ENCODE measurements at places on chromosomes 6 and 20. TPM values are rescaled to one million over a fixed set of nuclear protein-coding genes. Genes with fewer than 3 reads are reported as not detected.

DNA sequence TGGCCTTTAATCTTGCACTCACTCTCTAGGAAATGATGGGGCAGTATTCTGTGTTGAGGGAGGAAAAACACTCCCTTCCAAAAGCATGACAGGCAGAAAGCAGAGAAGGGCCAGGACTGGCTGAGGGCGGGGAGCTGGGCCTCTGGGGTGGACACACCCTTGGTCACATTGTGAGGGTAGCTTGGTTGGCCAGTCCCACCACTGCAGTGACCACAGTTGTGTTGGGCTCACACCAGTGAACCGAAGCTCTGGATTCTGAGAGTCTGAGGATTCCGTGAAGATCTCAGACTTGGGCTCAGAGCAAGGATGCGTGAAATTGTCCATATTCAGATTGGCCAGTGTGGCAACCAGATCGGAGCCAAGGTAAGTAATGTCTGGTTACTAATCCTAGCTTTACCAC is at the start of gene TUBB1:
Gene TUBB1, plus strand, starts transcription at position 213 of the 400 bp plus-strand sequence. Its CDS starts 94 bp downstream, at position 307.
- DNase-seq, result no peak
- no peak within 1 kb of the TSS for H3K27ac ChIP-seq

DNA sequence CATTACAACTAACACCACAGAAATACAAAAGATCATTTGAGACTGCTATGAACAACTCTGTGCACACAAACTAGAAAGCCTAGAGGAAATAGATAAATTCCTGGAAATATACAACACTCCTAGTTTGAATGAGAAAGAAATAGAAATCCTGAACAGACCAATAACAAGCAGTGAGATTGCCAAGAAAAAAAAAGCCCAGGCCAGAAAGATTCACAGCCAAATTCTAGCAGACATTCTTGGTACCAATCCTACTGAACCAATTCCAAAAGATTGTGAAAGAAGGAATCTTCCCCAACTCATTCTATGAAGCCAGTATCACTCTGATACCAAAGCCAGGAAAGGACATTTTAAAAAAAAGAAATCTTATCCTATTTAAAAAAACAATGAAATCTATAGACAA is 7.0 kb upstream of the CDK19 start:
- DNase-seq, result no peak
- H3K27ac ChIP-seq, result no peak overlapping the region
- H3K36me3 ChIP-seq, result no peaks in the 10 kb centered on the region

GRCh38 chr6:157978021-157978783 is 3.5 kb upstream of the SYNJ2 start:
- no peaks in the 10 kb centered on the region for H3K27me3 ChIP-seq
- no peaks in the 10 kb centered on the region for H3K36me3 ChIP-seq
- no peak for DNase-seq
- H3K4me1 ChIP-seq, result peaks cover 29% of the 10 kb centered on the region
- no peak overlapping the region for H3K27ac ChIP-seq

- DNase-seq, result no peak
- H3K27me3 ChIP-seq, result no peaks in the 10 kb centered on the region
- no peak overlapping the region for H3K4me3 ChIP-seq
- no peaks in the 10 kb centered on the region for H3K36me3 ChIP-seq
Observed at GRCh38 chr6:134378426-134378825, 60.5 kb upstream of the SGK1 start.

DNA sequence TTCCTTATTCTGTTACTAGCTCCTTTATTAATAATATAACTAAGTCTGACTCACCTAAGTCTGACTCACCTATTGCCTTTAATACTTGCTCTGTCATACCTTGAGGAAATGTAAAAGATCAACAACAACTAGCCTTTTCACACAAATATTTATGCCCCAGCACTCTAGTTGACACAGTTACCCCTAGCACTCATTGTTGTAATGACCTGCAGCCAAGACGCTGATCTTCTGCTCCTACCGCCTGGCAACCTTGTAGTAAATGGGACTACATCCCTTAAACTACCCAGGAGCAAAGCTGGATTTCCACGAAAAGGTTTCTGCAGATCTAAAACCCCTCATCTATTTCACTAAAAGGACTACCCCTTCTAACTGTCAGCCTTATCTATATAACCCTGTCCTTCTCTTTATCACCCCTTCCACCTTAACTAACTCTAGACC is 90.0 kb downstream of the PLG start:
- no peak for DNase-seq
- H3K36me3 ChIP-seq, result no peaks in the 10 kb centered on the region
- H3K4me3 ChIP-seq, result no peak overlapping the region
- no peak overlapping the region for H3K27ac ChIP-seq
- H3K27me3 ChIP-seq, result no peaks in the 10 kb centered on the region
- no peaks in the 10 kb centered on the region for H3K4me1 ChIP-seq

SPATS1 gene
- not detected for total RNA-seq

KHDRBS2 gene
- not detected for total RNA-seq

FKBP5 gene
- total RNA-seq, result 72.6 TPM

ERVFRD-1 gene
- total RNA-seq, result not detected

KCNQ5 gene
- 2.1 TPM for total RNA-seq

RAET1E gene
- not detected for total RNA-seq

DOK5 gene
- not detected for total RNA-seq

Measured in CD4-positive, alpha-beta T cell (primary cell).